ENCODE measurements at places on chromosomes 5 and 9. TPM values are rescaled to one million over a fixed set of nuclear protein-coding genes. Genes with fewer than 3 reads are reported as not detected.

ARID3C gene
- 0.07 TPM for total RNA-seq

TEX48 gene
- not detected for total RNA-seq

HRH2 gene
- not detected for total RNA-seq

ADAMTSL2 gene
- not detected for total RNA-seq

TSSK1B gene
- total RNA-seq: not detected

PTPA gene
- total RNA-seq: 87.6 TPM

Measured in thoracic aorta endothelial cell (primary cell).